ENCODE measurements at places on chromosomes 4 and X.

DNA sequence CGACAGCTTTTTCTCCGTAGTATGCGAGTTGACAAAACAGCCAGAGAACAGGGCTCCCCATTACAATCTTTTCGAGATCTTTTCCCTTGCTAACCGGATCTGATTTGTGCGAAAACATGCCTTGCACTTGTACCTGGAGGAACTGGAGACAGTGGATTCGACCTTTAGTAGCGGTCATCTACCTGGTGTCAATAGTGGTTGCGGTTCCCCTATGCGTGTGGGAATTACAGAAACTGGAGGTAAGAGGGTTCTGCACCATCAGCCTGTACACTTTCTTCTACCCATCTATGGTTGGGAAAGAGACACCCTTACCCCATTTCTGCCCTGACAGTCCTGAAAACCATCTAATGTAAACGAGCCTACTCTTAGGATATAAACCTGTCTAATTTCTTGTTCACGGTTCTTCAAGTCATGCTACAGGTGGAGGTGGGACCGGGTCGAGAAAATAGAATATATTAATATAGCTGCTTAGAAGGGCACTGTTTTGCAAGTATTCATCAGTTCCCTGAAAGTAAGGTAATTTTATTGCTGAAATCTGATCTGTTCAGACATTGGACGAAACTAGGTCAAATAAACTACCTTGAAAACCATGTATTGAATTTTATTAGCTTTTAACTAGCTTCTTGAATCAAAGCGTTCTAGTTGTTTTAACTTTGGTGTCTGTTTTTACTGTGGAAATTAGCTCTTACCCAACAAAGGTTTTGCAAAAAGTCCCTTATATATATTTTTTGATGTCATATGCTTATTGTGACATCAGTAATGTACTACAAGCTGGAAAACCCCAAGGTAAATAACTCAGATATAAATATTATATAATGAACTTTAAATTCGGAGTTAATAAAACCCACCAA is 869 bp downstream of the TMEM184C start:
- DNase-seq, result no peak

- DNase-seq, result no peak
These were observed 137.6 kb downstream of the DCK start for GRCh38 chr4:71130827-71131603.

DNA sequence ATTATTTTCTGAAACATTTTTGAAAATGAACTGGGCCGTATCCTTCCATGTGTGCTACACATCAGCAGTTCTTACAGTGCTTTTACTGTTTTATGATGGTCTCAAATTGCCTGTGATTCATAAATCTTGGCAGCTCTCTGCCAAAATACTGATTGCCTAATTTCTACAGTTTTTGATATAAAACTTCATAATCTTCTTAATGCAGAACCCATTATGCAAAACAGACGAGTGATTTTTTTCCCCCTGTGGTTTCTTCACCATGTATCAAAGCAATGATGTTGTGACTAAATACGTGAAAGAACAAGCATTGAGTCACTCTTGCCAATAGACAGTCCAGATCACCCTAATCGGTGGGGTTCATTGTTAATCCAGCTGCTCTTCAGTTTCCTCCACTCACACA is 156.4 kb upstream of the WDR1 start:
- no peak for DNase-seq

GRCh38 chr4:88616275-88617150 is 24.2 kb downstream of the HERC3 start:
- DNase-seq, result no peak

DNA sequence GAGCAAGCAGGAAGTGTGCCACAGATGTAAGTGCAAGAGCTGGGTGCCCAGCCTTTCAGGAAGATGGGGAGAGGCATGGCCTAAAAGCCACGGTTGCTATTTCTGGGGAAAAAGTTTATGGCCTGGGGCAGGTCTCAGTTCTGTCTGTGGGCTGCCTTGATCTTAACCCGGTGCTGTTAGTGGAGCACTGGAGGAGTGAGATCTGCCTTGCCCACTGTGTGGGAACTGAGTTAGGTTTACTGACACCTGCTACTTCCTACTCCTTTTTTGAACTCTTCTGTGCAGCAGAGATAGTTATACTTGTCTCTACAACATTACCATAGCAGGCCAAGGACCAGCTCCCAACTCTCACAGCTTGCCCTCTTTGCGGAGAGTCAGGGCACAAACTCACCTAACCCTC is 76.5 kb downstream of the ITM2A start:
- DNase-seq, result no peak

GRCh38 chrX:106731590-106731989 is 5.1 kb downstream of the RNF128 start:
- no peak for DNase-seq

- no peak for DNase-seq
These were observed 33.1 kb downstream of the IL15 start for GRCh38 chr4:141669501-141669900.

DNA sequence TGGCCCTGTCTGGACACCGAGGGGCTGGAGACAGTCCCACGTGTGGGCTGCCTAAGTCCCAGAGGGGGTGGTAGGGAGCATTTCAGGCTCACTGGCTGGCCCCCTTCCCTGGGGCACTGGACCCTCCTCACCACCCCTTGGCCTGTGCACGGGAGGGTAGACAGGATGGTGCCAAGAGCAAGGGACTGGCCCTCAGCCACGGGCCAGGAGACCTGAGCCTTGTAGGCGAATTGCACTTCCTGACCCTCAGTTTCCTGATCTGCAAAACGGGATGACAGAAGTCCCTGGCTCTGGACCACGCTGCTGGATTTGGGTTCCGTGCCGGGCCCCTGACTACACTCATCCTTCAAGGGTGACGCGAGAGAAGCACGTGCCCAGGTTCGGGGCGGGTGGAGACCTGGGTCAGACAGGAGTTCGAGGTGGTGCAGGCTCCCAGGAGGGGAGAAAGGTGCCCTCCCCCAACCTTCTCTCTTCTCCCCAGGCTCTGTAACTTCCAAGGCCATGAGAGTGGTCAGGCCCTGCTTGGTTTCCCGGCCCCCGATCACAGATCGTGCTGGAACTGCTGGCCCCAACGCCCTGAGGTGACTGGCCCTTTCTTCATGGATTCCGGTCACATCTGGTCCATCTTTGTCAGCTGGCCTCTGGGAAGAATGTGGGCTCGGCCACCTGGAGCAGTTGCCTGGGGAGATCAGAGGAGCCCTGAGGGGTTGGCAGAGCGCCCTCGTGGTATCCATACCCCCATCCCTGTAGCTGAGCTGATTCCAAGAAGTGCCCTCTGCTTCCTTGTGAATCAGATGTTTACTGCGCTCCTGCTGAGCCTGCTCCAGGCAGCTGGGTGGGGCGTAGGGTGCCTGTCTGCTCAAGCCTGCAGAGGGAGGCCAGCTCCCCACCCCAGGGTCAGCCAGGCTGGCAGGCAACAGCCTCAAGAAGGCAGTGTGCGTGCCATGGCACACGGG is 3.3 kb downstream of the SH3BP2 start:
- DNase-seq, result no peak

GRCh38 chr4:6999172-7000086 is 43.7 kb upstream of the TADA2B start:
- DNase-seq, result no peak

DNA sequence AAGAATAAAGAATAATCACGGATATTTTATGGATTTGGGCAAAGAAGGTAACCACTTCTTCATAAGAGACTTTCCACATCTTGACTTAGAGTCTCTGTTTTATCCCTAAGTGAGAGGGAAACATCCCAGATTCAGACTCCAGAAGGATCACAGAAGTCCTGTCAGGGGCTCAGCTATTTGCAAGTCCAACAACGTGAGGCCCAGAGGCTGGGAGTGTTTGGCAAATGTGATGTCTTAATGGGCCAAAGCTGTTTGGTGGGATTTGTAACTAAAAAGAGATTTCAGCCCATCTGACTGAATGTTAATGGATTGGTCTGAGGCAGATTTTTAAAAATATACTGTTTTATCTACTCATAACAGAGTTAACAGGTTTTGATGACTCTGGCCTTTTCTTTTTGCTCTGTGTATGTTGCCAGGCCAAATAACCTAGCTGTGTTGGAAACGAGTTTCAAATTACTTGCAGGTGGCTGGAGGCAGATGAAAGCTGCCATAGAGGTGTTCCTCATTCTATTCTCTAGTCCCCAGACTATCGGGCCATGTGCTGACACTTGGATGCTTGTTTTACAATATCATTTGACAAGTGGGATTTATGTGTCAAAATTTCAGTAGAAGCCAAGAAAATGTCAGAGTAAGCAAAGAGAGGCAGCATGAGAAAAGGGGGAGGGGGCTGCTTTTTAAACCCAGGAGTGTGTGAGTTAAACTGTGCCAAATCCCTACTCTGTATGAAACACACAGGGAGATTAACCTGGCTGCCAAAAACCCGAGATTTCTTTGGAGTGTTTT is 330.9 kb downstream of the DCHS2 start:
- no peak for DNase-seq

- no peak for DNase-seq
These were observed 671.7 kb upstream of the NR3C2 start for GRCh38 chr4:149113804-149114430.

Data from stimulated activated CD4-positive, alpha-beta T cell treated with anti-CD3 and anti-CD28 coated beads, Interleukin-4, amount 100 ng/mL, for 48 hours (primary cell).